Fibroblast of skin of left biceps (primary cell): ENCODE measurements at places on chromosomes 1 and 21.

- DNase-seq = no peak
Measured at GRCh38 chr1:43300378-43301094, at the start of gene TIE1. Gene TIE1 (plus strand): TSS chr1:43300982. CDS start chr1:43301072, 90 bp downstream.

DNA sequence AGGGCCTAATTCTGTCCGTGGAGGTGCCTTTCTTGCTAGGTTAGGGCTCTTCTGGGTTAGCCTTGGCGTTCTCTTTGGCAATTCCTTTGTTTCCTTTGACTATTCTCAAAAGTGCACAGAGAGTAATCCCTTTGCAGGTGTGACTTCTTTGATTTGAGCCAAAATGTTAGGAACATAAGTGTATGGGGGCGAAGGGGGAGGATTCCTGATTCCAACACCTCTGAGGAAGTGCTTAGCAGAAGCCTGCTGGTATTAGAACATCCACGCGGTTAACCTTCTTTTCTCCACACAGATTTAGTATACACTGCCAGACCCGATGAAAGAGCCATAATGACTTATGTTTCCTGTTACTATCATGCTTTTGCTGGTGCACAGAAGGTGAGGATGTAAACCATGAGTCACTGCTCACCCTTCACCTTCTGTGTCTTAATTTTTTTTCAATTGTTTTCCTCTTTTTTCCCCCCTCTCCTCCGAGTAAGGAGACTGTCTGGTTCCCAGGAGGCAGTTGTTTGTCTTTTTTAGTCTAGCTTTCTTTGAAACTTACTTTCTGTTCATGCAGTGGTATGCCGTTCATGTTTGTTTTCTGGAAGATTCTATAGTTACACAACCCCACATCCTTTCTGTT lies 48.0 kb downstream of the ACTN2 start:
- DNase-seq = no peak

GRCh38 chr1:233229288-233229687 lies 66.2 kb downstream of the PCNX2 start:
- no peak for DNase-seq

- DNase-seq = no peak
Measured at GRCh38 chr1:29811247-29811646, 574.9 kb downstream of the PTPRU start.

- no peak for DNase-seq
Measured at GRCh38 chr1:152699746-152700145, 1.6 kb downstream of the LCE2A start.

DNA sequence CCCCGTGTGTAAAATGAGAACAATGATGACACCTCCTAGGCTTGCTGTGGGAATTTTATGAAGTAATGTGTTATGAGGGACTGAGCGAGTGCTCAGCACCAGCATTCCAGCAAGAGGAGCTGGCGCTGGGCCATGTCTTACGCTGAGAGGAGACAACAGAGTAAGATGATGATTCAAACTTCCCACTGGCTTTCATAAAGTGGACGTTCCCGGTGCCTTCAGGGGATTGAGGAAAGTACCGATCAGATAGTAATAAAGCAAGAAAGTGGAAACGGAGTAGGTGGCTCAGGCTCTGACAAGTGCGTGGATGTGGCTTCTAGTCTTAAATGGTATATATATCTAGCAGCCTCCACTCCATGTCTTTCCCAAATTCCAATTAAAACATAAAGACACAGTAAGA lies 23.8 kb downstream of the EPHA10 start:
- DNase-seq = no peak

- no peak for DNase-seq
Measured at GRCh38 chr21:46376856-46377453, 53.0 kb downstream of the PCNT start.

DNA sequence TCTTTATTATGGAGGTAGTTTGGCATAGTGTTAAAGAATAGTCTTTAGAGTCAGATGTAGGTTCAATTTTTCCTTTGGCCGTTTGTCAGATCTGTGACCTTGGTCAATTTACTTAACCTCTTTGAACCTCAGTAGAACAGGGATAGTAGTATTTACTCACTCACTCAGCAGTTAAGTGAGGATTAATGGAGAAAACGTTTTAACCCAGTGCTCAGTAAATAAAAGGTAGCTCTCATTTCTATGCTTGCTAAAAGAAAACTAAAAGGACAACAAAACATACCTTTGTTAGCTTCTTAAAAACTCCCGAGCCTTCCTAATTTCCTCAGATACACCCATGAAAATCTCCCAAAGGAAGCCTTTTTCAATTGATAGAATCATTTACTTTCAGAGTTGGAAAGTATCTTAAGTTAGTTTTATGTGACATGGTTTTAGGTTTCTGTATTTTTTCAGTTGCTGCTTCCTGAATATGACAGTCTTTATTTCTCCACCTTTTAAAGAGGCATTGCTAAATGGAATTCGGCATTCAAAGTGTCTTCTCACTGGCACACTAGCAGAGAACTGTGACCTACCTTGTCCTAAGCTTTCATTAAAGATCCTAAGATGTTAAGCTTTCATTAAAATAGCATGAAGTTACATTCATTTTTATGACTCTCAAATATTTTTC lies 7.8 kb downstream of the ABCD3 start:
- DNase-seq = no peak

DNA sequence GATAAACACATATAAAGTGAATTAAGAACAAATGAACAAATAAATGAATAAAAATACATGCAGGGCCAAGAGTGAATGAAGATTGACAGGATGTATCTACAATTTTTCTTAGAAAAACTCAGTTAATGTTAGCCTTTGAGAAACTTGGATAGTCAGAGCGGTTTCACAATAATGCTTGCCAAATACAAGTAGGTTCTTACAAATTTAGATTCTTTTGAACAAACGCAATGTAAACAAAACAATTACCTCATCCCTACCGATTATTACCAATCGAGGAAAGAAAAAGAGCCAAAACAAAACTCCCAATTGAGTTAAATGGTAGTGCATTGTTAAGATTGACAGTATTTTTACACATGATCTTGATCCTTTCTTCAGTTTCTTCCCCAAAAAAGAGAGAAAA lies 176.9 kb upstream of the DEPDC1 start:
- DNase-seq = no peak

DNA sequence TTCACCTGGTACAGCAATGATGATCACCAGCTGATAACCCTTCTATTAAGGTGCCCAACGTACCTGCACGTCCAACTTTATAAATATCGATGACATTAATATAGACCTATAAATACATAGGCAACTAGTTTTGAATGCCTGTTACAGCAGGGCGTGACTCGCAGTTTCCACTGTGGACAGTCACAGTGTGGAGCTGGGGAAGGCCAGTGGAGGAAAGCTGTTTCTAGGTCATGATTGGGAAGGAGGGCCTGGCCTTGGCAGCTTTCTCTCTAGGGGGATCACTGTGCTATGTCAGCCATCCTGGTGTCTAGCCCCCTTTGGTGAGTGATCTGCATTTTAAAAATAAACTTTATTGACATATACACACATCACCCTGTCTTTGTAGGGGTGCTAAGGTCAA lies 4.4 kb upstream of the PRDM15 start:
- no peak for DNase-seq

DNA sequence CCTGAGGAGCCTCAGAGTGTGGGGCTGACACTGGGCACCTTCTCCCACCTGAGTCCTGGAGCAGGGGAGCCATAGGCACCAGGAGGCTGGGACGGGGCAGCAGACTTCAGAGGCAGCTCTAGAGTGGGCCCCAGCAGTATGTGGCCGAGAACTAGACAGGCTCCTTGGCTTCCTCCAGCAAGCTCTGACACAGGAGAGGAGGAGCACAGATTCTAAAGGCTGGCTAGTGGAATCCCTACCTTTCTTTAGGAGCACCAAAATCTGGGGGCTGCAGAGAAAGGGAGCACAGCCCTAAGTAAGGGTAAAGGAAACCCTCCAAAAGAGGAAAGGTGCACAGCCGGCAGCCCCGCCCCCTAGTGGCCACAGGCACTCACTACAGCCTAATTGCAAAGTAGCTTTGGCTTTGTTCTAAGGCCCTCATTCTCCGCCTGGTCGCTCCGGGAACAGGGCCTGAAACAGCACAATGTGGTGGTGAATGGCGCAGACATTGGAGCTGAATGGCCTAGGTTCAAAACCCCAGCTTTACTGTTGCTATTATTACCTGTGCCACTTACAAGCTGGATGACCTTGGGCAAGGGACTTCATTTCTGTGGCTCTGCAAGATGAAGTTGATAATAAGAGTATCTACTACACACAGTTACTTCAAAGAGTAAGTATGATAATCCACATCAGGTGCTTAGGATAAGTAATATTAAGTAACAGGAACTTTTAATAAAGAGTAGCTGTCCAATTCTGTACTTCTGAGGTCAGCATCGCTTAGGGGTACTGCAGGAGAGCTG lies 8.8 kb upstream of the GUCA2A start:
- DNase-seq = no peak

DNA sequence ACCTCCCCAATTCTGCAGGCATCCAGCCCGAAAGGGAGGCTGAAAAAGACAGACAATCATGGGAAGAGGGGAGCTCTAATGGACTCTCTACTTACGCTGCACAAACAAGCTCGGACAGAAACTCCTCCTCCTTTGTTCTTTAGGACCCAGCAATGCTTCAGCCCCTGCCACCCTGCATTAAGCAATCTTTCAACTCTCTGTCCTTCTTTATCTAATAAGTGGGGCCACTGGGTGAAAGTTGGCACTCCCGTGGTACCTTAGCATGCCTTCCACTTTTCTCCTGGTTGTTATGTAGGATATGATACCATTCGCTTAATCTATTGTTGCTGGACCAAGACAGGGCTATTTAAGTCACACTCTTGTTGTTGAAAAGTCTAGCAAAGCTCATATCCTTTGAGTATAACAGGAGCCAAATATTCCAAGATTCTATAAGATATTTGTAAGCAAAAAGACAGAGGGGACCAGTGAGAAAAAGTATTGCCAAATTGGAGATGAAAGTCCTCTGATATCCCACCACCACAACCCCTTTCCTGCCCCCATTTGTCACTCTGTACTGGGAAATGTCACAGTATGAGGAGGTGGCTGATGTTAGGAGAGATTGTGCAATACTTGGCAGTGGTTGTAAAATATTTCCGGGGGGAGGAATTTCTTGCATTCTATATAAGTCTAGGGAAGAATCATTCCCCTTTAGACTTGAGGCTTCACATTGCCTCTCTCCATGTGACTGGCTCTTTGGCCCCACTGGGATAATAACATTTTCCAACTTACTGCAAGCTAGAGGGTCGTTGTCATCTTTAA lies 137.3 kb upstream of the GJB5 start:
- no peak for DNase-seq

DNA sequence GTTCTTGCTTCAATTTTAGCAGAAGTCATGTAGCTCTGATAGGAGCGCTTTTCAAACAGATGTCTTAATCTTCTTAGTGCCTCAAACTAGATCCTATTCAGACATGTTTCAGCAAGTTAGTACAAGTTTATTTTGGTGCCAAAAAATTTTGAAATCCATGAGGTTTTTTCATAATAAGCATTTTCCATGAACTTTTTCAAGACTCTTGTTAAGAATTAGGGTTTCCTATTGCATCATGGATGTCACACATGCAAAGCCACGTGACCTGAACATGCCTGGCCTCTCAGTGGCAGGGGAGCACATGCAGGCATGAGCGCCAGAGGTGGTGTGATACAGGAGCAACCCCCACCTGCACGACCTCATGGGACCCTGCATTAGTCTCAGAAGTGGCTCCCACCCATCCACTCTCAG lies 67.6 kb downstream of the POFUT2 start:
- peak; percentile 18 for DNase-seq

DNA sequence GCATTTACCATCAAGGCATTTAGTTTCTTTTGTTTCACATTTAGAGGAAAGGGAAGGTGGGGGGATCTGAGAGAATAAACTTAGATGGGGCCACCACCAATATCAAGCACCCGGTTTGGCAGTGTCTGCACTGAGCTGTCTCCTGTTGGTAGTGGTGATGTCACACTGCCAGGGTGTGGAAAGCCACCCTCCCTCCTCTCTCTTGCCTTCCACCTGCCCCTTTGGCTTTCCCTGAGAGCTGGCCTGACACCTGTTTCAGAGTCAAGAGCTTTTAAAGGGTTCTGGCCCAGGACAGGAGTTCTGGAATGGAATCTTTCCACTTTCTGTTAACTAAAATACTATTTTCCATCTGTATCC lies 13.4 kb downstream of the ATF3 start:
- no peak for DNase-seq

GRCh38 chr1:1614204-1614953 lies 921 bp upstream of the MIB2 start:
- DNase-seq = peak; percentile 12

- no peak for DNase-seq
Measured at GRCh38 chr1:89810880-89811279, 10.0 kb upstream of the LRRC8D start.

DNA sequence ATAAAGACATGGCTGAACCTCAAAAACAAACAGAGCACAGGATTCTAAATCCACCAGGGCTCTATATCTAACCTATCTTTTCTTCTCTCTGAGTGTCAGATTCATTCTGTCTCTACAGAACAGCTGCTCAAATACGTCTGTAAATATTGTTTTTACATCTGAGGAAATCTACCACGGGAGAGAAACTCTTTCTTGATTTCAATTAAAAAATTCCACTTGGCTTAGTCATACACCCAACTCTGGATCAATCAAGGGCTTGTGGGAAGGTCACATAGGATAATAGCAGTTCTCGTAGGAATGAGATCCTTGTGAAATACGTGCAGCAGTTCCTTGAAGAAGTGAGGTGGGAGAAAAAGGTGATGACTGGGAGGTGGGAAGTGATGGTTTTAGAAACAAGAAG lies 1355.7 kb upstream of the ADGRL2 start:
- DNase-seq = no peak

GRCh38 chr1:226322986-226323385 lies 14.0 kb upstream of the LIN9 start:
- no peak for DNase-seq

- no peak for DNase-seq
Measured at GRCh38 chr1:14794906-14795305, 196.4 kb downstream of the KAZN start.

- DNase-seq = no peak
Measured at GRCh38 chr1:234342774-234343173, 30.5 kb upstream of the COA6 start.

GRCh38 chr1:169443923-169444322 lies 16.6 kb upstream of the CCDC181 start:
- no peak for DNase-seq

DNA sequence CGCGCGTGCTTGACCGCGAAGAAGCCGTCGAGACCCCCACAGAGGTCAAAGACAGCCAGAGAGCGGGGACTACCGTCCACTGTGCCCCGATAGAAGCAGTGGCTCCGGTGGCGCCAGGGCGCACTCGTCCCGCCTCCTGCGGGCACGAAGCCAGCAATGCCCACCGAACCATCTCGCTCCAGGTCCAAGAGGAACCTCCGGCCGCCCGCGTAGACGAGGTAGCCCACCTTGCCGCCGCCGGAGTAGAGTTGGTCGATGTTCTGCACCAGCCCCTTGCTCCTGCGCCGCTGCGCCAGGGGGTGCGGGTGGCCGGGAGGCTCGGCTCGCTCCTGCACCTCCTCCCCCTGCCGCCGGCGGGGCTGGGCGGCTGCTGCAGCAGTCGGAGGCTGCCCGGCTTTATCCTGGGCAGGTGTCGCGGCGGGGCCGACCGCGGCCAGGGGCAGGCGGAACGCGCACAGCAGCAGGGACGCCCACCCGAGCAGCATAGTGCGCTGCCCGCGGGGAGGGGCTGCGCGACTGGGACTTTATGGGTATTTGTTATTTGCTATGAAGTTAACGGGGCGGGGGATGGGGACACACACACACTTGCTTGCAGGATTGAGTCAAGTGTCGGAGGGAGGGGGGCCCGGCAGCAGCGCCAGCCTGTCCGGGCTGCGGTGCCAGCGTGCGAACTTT lies 844 bp downstream of the ADAMTS5 start:
- DNase-seq = no peak

GRCh38 chr21:30680586-30680985 lies 37.9 kb downstream of the KRTAP20-3 start:
- no peak for DNase-seq
